ENCODE measurements at places on chromosomes 11 and 22. TPM values are rescaled to one million over a fixed set of nuclear protein-coding genes. Genes with fewer than 3 reads are reported as not detected.

The TBX10 gene
- total RNA-seq, result not detected

The PLAAT4 gene
- total RNA-seq, result 36.3 TPM

The SULT4A1 gene
- total RNA-seq, result not detected

The SYT7 gene
- not detected for total RNA-seq

The OR52I2 gene
- total RNA-seq, result not detected

The LGALS12 gene
- total RNA-seq, result not detected

The IGSF22 gene
- 1.00 TPM for total RNA-seq

The GLB1L3 gene
- 8.6 TPM for total RNA-seq

The ZBTB16 gene
- 9.7 TPM for total RNA-seq

The ALG9 gene
- total RNA-seq, result 26.7 TPM
